Naive B cell (primary cell): ENCODE measurements at places on chromosomes 6 and 20. TPM values are rescaled to one million over a fixed set of nuclear protein-coding genes. Genes with fewer than 3 reads are reported as not detected.
A peak's percentile ranks its signal among the peaks of the same experiment; 100 is the strongest.

The SYNCRIP gene
- 64.0 TPM for polyA plus RNA-seq

The TAAR6 gene
- polyA plus RNA-seq = not detected

The FNDC11 gene
- 1.8 TPM for polyA plus RNA-seq

The TM9SF4 gene
- 30.7 TPM for polyA plus RNA-seq

The DYNLRB1 gene
- polyA plus RNA-seq = 252 TPM

The GINS1 gene
- 1.9 TPM for polyA plus RNA-seq

The GRM4 gene
- not detected for polyA plus RNA-seq

The NEU1 gene
- 10.9 TPM for polyA plus RNA-seq

The LTB gene
- 2,491 TPM for polyA plus RNA-seq

GRCh38 chr6:145034664-145035063 is 700.7 kb downstream of the EPM2A start:
- H3K36me3 ChIP-seq = no peaks in the 10 kb centered on the region
- no peak for DNase-seq
- H3K27me3 ChIP-seq = peaks cover 4% of the 10 kb centered on the region
- H3K27ac ChIP-seq = no peak overlapping the region

DNA sequence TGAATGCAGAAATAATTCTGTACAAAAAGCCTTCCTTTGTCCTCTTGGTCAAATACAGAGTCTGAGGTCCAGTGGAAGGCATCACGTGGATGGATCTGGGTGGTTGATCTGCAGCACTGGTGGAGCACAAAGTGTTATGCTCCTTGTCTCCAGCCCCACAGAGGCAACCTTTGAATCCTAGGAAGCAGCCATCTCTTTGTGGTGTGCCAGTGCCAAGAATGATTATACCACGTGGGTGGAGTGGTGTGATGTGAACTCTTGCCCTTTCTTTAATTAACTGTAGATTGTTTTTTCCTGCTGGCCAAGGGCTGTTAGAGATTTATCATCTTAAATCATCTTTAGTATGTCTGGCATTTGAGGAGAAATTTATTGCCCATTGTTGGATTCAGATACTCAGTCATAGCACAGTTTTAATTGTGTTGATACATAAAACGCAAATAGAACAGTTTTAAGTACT is 31.1 kb downstream of the NCOA7 start:
- H3K27ac ChIP-seq = no peak overlapping the region
- H3K4me3 ChIP-seq = no peak overlapping the region
- no peaks in the 10 kb centered on the region for H3K36me3 ChIP-seq
- H3K27me3 ChIP-seq = no peaks in the 10 kb centered on the region
- DNase-seq = no peak

- H3K4me3 ChIP-seq = no peak overlapping the region
- no peak for DNase-seq
- H3K27ac ChIP-seq = peak overlapping the region; percentile 99
Observed at GRCh38 chr6:158798311-158798710, 20.9 kb downstream of the EZR start.

- no peak overlapping the region for H3K27ac ChIP-seq
- H3K36me3 ChIP-seq = no peaks in the 10 kb centered on the region
- no peaks in the 10 kb centered on the region for H3K4me1 ChIP-seq
- no peak for DNase-seq
Observed at GRCh38 chr6:135382182-135382628, 115.3 kb downstream of the AHI1 start.

- no peak overlapping the region for H3K27ac ChIP-seq
- no peaks in the 10 kb centered on the region for H3K36me3 ChIP-seq
- no peaks in the 10 kb centered on the region for H3K27me3 ChIP-seq
- no peaks in the 10 kb centered on the region for H3K4me1 ChIP-seq
Observed at GRCh38 chr6:163209005-163209404, 205.5 kb upstream of the QKI start.

DNA sequence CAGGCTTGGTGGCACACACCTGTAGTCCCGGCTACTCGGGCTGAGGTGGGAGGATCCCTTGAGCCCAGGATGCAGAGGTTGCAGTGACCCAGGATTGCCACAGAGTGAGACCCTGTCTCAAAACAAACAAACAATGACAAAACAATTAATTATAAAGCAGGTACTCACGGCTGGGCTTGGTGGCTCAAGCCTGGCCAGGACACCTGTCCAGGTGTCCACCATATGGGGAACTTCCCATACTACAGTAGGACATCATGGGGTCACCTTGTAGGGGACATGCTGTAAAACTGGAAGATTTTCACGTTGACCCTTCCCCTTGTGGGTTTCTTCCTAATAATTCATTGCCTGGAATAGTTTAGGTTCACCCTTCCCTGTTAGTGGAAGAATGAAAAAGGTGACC is 30.7 kb upstream of the RPL7L1 start:
- H3K4me3 ChIP-seq = no peak overlapping the region
- no peaks in the 10 kb centered on the region for H3K27me3 ChIP-seq

GRCh38 chr6:133130863-133131262 is 110.3 kb upstream of the EYA4 start:
- no peaks in the 10 kb centered on the region for H3K4me1 ChIP-seq
- H3K27ac ChIP-seq = no peak overlapping the region
- no peaks in the 10 kb centered on the region for H3K36me3 ChIP-seq
- no peak for DNase-seq

GRCh38 chr20:37519508-37520418 is 1.3 kb upstream of the NNAT start:
- no peak overlapping the region for H3K4me3 ChIP-seq
- H3K4me1 ChIP-seq = peaks cover 57% of the 10 kb centered on the region
- peaks cover 24% of the 10 kb centered on the region for H3K36me3 ChIP-seq
- no peaks in the 10 kb centered on the region for H3K27me3 ChIP-seq
- no peak for DNase-seq
- peak overlapping the region; percentile 52 for H3K27ac ChIP-seq

DNA sequence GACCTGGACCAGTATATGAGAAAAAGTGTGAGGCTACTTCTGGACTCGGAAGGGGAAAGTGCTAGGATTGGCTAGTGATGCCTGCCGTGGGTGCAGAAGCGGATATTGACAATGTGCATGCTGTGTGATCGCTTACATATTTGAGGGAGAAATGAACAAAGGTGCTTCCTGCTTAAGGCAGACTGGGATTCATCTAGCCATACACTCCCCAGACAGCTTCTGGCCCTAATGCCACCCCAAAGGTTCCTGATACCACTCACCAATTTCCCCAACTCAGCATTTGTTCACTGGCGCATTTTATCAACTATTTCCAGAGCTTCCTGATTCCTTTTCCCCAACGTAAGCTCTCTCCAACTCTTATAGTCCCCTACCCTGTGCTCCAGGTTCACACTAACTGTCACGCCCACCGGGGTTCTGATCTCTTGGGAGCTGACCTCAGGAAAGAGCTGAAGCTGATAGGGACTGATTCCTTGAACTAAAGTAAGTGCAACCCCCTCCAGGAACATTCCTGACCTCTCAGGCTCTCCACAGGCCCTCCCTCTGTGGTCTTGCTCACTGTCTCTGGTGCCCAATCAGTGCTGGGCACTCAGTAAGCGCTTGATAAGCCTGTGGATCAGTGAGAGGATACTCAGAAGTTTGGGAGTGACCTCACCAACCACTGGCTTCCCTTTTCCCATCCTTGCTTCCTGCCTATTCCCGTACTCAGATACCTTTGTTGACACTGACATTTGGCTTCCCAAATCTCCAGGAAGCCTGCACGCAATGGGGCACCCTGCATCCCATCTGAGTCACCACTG is 73.3 kb downstream of the MRPL14 start:
- H3K4me3 ChIP-seq = no peak overlapping the region
- DNase-seq = no peak
- peaks cover 4% of the 10 kb centered on the region for H3K4me1 ChIP-seq
- H3K27ac ChIP-seq = no peak overlapping the region
- H3K36me3 ChIP-seq = no peaks in the 10 kb centered on the region

DNA sequence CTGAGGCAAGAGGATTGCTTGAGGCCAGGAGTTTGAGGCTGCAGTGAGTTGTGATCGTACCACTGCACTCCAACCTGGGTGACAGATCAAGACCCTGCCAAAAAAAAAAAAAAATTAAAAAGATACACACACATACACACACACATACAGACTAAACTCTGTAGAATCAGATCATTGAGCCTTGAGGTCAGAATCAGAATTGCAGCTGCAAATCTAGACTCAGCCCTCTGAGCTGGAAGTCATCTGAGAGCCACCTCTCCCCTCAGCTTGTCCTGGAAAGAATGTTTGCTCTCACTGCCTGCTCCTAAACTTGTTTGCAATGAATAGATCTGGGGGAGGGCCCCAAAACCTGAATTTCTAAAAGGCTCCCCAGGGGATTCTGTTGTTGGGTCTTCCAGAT is 41.4 kb upstream of the ANGPT4 start:
- H3K4me1 ChIP-seq = no peaks in the 10 kb centered on the region
- H3K27ac ChIP-seq = no peak overlapping the region
- no peak for DNase-seq
- peaks cover 58% of the 10 kb centered on the region for H3K27me3 ChIP-seq
- H3K4me3 ChIP-seq = no peak overlapping the region

DNA sequence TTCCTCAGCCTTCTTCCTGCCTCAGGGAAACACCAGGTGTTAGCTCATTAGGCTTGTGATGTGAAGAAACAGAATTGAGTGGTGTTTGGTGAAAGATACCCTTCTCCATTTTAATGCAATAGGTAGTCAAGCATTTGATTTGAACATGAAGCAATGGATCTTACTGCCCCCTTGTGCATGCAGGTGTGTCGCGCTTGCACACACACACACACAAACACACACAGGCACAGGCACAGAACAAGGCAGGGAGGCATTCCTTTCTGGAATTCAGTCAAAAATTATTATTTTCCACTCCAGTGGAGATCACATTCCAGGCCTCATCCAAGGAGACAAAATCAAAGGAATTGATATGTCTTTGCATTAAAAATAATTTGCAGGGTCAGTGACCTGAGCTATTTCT is 667.0 kb upstream of the MARCKS start:
- no peaks in the 10 kb centered on the region for H3K36me3 ChIP-seq
- no peak for DNase-seq
- H3K4me1 ChIP-seq = no peaks in the 10 kb centered on the region
- H3K27ac ChIP-seq = no peak overlapping the region
- H3K4me3 ChIP-seq = no peak overlapping the region
- H3K27me3 ChIP-seq = peaks cover 4% of the 10 kb centered on the region

GRCh38 chr6:63615590-63615989 is 20.0 kb upstream of the PHF3 start:
- peaks cover 30% of the 10 kb centered on the region for H3K27me3 ChIP-seq
- H3K4me1 ChIP-seq = no peaks in the 10 kb centered on the region
- no peak overlapping the region for H3K4me3 ChIP-seq
- no peak for DNase-seq
- no peaks in the 10 kb centered on the region for H3K36me3 ChIP-seq

GRCh38 chr20:24998631-24999445 is 6.3 kb upstream of the APMAP start:
- peaks cover 12% of the 10 kb centered on the region for H3K36me3 ChIP-seq
- peak overlapping the region; percentile 4 for H3K27ac ChIP-seq
- H3K4me3 ChIP-seq = no peak overlapping the region

- no peak overlapping the region for H3K27ac ChIP-seq
- no peaks in the 10 kb centered on the region for H3K36me3 ChIP-seq
- no peak for DNase-seq
- no peak overlapping the region for H3K4me3 ChIP-seq
- H3K4me1 ChIP-seq = no peaks in the 10 kb centered on the region
Observed at GRCh38 chr6:44660561-44661220, 273.2 kb downstream of the CDC5L start.

DNA sequence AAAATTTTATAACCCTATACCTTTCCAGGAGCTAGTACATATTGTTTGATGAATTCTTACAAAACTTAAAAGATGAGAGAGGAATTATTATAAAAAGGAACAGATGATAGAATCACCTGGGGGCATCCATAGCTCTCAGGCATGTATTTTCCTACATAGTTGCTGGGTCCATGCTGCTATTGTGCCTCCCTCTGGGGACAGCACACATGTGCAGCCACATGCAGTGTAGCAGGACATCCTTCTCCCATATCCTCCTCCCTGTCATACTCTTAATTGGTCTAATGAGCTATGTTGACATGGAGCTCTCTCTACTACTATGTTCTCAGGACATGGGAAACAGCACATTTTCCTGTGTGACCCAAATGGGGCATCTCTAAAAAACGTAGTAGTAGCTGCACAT is 898.2 kb upstream of the MAP3K7 start:
- H3K4me1 ChIP-seq = no peaks in the 10 kb centered on the region
- H3K4me3 ChIP-seq = no peak overlapping the region
- no peak overlapping the region for H3K27ac ChIP-seq
- DNase-seq = no peak

GRCh38 chr6:14380901-14381828 is 263.6 kb downstream of the CD83 start:
- no peak for DNase-seq
- H3K27me3 ChIP-seq = no peaks in the 10 kb centered on the region
- peak overlapping the region; percentile 26 for H3K27ac ChIP-seq
- H3K36me3 ChIP-seq = no peaks in the 10 kb centered on the region
- H3K4me3 ChIP-seq = no peak overlapping the region
- H3K4me1 ChIP-seq = peaks cover 59% of the 10 kb centered on the region

GRCh38 chr6:106910999-106911949 is 63.3 kb downstream of the CD24 start:
- peaks cover 10% of the 10 kb centered on the region for H3K36me3 ChIP-seq
- H3K27me3 ChIP-seq = no peaks in the 10 kb centered on the region
- no peak overlapping the region for H3K27ac ChIP-seq
- no peak for DNase-seq
- H3K4me1 ChIP-seq = peaks cover 7% of the 10 kb centered on the region

GRCh38 chr6:113588646-113589045 is 268.5 kb upstream of the MARCKS start:
- DNase-seq = no peak
- H3K27me3 ChIP-seq = no peaks in the 10 kb centered on the region
- H3K4me3 ChIP-seq = no peak overlapping the region
- no peaks in the 10 kb centered on the region for H3K36me3 ChIP-seq

DNA sequence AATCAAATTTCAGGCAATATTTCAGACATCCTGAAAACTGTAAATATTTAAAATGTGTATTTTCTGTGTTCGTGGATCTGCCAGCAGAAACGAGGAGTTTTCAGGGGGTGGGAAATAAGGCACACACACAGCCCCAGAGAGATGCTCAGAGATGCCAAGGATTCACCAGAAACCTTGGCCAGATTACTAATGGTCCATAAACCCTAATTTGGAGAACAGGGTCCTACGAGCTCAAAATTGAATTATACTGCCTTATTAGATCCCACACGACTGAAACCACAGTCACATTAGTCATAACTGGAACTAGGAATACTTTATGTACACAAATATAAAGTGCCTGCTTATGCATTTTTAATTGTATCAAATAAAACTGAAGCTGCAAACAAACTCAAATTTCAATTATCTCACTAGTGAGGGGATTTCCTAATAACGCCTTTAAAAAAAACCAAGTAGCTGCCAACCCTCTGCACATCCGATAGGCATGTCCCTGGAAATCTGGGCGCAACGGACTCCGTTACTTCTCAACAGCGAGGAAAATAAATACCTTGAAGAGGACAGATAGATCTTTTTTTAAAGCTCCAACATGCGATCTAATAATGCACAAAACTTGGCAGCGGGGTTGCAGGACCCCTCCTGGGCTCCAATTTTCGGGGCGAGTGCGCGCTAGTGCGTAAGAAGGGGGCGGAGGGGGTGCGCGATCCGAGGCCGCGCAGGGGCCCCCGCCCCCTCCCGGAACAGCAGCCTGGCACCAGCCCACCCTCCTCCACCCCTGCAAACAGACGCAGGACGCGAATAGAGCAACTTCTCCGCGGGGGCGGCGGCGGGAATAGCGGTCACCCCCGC is 897 bp downstream of the CHD6 start:
- peak overlapping the region; percentile 85 for H3K27ac ChIP-seq
- H3K36me3 ChIP-seq = no peaks in the 10 kb centered on the region
- peak overlapping the region; percentile 94 for H3K4me3 ChIP-seq

- H3K4me3 ChIP-seq = no peak overlapping the region
- no peaks in the 10 kb centered on the region for H3K4me1 ChIP-seq
- H3K27ac ChIP-seq = no peak overlapping the region
- no peak for DNase-seq
- H3K36me3 ChIP-seq = no peaks in the 10 kb centered on the region
Observed at GRCh38 chr6:24228123-24228522, 102.1 kb downstream of the NRSN1 start.
